ENCODE measurements at places on chromosomes 6 and 20.

DNA sequence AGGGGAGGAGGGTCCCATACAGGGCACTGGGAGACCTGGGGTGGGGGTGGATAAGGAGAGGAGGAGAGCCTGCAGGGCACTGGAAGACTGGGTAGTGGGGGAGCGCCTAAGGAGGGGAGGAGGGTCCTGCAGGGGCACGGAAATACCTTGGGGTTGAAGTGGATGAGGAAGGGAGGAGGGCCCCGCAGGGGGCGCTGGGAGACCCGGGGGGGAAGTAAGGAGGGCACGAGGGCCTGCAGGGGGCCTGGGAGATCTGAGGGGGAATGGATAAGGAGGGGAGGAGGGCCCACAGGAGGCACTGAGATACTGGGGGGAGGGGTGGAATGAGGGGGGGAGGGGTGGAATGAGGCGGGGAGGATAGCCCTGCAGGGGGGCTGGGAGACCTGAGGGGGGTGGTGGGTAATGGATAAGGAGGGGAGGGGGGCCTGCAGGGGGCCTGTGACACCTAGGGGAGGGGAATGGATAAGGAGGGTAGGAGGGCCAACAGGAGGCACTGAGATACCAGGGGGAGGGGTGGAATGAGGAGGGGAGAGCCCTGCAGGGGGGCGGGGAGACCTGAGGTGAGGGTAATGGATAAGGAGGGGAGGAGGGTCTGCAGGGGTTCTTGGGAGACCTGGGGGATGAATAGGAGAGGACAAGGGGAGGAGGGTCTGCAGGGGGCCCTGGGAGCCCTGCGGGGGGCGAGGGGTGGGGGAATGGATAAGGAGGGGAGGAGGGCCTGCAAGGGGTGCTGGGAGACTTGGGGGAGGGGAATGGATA, 567 bp upstream of the CTCFL start:
- no peak for DNase-seq

GRCh38 chr6:45710304-45710821, 305.3 kb downstream of the CLIC5 start:
- no peak for DNase-seq

DNA sequence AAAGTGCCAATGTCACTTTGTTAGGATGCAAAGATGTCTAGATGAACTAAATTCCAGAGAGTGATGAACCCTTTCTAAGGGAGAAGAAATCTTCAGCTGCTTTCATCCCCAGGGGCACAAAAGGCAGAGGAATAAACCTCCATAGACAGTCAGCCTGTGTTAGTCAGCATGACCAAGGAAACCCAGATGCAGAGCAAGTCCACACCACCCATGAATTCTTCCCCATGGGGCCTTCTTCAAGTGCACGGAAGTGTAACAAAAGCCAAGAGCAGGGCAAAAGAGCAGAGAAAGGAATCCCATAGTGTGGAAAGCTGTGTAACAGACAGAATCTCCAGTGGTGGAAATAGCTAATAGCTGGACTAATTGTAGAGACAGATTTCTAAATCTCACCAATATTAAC, 50.0 kb downstream of the DCDC2 start:
- DNase-seq, result no peak

GRCh38 chr6:111119571-111120329, 32.4 kb downstream of the SLC16A10 start:
- no peak for DNase-seq

- no peak for DNase-seq
Measured at GRCh38 chr6:38215651-38216311, 396.3 kb downstream of the ZFAND3 start.

- no peak for DNase-seq
Measured at GRCh38 chr6:24795106-24795505, 3.6 kb downstream of the ARMH2 start.

DNA sequence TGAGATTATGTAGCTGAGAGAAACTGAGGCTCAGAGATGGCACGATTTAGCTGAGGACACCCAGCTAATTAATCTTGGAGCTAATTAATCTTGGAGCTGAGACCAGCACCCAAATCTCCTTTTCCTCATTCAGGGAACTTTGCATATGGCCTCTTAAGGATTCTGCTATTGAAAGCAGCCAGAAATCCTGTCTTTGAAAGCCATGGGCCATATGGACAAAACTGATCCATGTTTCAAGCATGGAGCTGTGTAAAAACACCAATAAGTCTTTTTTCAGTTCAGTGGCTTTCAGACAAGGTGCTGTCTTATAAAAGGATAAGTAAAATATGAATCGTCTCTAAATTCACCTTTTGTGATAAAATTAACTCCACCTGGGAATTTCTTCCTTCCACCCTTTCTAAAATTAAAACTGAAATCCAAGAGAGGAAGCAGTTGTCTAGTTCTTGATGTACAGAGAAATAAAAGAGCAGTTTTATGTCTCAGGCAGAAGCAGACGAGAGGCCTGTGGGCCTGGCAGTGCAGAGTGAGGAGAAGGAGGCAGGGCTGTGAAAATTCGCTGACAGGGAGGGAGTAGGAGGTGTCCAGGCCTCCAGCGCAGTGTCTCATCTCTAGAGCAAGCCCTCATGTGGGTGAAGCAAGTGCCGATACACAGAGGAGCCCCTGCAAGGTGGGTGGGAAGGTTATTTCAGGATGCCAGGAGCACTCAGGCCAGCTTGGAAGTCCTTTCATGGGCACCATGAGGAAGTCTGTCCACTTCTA, 266.9 kb downstream of the UST start:
- DNase-seq, result no peak

DNA sequence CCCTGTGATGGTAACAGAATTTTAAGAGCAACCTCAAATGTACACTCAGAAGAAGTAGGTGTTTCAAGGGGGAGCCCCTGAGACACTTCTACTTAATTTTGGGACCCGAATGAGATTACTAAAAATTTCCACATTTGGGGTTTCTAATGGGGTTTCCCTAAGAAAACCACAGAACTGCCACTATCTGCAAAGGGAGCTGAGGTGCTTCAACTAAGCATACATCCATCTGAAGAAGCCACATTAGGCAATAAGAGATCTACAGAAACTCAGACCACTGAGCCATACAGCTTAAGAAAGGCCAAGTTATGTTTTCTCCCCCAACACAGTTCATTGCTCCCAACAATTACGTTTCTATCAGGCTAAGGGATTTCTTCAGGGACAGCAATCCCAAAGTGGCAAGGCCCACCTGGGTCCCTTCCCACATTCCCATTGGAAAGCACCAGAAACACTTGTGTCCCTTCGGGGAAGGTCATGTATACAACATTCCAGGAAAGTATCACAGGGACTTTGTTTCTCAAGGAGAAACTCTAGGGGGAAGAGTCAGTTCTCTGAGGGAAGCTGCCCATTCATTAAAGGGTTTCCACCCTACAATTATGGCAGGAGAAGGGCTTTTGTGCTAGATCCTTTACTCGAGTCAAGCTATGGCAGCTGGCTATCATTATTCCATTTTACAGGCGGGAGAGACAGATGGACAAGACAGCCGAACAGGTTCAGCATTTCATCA, 5.0 kb downstream of the BCL2L1 start:
- no peak for DNase-seq

- no peak for DNase-seq
Measured at GRCh38 chr6:16821834-16822264, 60.6 kb upstream of the ATXN1 start.

GRCh38 chr6:70119218-70119835, 183.6 kb downstream of the COL9A1 start:
- no peak for DNase-seq

DNA sequence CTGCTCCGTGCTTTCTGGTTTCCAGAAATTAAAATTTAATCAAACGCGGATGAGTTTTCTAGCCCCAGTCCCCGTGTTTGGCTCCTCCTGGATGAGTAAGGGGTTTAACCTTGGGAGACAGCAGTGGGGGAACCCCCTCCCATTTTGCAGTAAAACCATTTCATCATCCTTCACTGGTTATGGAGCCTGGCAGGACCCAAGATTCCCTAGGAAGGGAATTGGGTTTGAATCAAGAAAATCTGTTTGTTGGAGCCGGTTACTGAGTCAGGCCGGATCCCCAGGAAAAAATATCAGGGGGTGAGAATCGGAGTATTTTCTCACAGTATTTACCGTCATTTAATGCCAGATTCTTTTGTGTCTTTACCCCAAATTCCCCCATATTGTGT, 754 bp downstream of the YWHAB start:
- DNase-seq, result no peak

DNA sequence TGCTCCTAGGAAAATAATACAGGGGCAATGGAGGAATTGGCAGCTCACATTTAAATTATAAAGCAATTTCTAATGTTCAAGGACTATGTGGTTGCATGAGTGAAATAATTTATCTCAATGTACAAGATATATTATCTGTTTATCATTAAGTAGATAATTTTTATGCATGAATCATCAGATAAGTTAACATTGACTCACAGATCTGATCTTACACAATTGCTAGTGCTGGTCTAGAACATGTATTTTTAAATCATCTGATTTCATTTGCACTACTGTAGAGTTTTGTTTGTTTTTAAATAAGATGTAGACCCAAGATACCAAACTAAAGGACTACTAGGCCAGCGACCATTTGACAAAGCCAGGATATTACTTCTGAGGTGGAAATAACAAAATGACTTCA, 199.2 kb downstream of the BMP2 start:
- peak; percentile 21 for DNase-seq

- peak; percentile 91 for DNase-seq
Measured at GRCh38 chr6:84618046-84618752, 146.2 kb downstream of the TBX18 start.

- no peak for DNase-seq
Measured at GRCh38 chr6:132887204-132887603, 72.8 kb downstream of the RPS12 start.

DNA sequence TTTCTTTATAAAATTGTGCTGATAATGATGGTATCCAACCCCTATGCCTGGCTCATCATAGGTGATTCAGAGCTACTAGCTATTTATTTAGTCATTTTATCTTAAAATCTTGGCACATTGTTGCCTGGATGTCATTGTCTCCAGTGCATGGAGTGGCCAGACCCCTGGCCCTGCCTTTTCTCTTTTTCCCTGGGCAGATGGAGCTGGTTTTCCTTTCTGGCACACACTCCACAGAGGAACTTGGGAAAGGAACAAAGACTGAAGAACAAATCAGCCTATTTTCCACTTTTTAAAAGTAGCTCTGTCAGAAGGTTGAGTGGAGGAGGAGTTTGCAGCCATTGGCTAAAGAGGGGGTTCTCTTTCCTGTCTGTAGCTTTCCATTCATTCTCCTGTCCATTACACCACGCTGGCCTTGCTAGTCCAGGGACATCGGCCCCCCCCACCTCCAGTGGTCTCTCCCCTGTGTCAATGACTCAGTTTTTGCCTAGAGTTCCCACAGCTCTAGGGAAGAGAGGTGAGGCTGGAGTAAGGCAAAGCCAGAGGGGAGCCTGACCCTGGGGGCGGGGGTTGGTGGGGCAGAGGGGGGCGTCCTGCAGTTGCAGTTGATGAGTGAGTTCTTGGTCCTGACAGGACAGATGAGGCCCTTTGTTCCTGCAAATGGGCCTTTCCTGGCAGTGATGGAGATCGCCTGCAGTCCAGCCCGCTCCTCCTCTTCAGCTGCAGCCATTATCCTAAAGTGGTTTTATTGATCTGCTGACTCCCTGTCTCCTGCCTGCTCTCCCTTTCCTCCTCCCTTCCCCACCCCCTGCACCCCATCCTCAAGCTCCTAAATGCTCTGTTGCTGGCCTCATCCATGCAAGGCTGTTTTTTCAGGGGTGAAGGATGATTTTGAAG, 774.5 kb downstream of the DHX35 start:
- DNase-seq, result no peak

GRCh38 chr20:47201074-47201730, 155.3 kb downstream of the ZMYND8 start:
- no peak for DNase-seq

DNA sequence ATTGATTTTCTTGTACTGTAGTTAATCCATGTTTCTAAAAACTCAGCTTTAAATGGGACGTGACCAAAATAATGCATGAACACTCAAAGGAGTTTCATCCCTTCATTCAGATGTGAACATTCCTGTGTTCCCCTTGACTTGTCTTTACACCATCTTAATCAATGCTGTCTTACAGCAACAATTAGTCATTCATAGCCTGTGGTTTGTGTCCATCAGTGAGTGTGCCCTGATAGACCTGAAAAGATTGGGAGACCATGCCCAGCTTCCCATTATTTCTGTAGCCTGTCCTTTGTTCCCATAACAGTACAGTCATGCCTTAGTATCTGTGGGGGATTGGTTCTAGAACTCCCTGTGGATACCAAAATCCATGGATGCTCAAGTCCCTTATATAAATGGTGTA, 23.9 kb downstream of the NT5E start:
- DNase-seq, result no peak

DNA sequence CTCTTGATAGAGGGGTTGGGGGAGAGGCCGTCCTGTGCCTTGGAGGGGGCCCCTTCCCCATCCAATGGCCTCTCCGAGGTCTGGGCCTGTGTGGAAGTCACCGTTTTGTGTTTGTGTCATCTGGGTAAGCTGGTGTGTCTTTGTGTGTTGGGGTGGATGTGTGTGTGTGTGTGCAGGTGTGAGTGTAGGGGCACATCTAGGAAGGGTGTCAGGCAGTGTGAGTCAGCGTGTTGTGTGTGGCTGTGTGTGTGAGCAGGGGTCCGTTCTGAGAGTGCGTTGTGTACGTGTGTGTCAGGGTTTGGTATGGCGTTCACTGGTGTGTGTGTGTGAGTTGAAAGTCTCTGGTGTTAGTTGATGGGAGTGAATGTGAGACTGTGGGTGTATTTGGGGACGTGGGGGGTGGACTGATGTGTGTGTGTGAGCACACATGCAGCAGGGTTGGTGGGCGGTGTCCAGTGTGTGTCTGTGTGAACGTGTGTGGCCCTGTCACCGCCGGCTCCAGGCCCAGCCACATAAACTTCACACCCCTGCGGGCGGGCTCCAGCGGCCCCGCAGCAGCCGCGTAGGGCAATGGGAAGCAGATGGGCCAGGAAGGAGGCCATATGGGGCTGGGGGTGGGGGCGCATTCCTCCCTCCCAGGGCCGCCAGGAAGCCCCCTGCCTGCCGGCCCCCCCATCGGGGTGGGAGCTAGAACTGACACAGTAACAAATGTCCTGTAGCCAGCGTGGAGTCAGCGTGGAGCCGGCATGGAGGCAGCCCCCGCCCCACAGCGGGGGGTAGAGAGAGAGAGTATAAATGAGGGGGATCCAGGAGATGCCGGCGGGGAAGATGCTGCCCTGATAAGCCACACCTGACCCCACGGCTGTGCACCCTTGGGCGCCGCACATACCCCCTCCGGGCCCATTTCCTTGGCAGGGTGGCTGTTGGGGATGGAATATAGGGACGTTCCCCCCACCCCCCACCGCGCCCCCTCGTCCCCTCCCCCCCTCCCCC, 32.1 kb downstream of the SNAI1 start:
- peak; percentile 37 for DNase-seq

GRCh38 chr20:9809271-9809670, 29.6 kb downstream of the PAK5 start:
- DNase-seq, result no peak

Measured in foreskin fibroblast (primary cell).